Fibroblast of skin of right biceps (primary cell): ENCODE measurements at places on chromosomes 16 and 17.

DNA sequence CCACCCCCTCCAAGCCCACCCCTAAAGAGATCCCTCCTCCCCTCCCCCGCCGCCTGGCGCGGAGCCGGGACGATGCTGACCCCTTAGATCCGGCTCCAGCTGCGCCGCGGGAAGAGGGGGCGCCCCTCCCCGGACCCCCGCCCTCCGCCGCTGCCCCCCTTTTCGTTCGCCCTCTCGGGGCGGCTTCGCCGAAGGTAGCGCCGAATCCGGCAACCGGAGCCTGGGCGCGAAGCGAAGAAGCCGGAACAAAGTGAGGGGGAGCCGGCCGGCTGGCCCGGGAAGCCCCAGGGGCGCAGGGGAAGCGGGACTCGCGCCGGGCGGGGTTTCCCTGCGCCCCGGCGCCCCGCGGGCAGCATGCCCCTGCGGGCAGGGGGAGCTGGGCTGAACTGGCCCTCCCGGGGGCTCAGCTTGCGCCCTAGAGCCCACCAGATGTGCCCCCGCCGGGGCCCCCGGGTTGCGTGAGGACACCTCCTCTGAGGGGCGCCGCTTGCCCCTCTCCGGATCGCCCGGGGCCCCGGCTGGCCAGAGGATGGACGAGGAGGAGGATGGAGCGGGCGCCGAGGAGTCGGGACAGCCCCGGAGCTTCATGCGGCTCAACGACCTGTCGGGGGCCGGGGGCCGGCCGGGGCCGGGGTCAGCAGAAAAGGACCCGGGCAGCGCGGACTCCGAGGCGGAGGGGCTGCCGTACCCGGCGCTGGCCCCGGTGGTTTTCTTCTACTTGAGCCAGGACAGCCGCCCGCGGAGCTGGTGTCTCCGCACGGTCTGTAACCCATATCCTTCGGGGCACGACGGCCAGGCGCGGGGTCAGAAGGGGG is 623 bp downstream of the CACNA1G start:
- DNase-seq = no peak

DNA sequence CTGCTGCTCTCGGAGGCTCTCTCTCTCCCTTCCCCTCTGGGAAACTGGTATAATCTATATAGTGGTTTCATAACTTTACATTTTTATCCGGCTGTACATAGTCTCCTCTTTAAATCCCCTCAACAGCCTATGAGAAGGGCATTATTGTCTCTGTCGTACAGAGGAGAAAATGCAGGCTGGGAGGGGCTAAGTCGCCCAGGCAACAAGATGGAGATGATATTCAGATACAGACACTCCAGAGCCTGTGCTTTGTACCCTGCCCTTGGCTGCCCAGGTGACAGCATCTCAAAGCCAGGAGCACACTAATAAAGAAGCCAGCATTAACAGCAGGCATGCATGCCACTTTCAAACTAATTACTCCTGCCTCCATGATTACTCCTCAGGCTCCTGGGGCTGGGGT is 4.7 kb upstream of the EIF1 start:
- DNase-seq = no peak

DNA sequence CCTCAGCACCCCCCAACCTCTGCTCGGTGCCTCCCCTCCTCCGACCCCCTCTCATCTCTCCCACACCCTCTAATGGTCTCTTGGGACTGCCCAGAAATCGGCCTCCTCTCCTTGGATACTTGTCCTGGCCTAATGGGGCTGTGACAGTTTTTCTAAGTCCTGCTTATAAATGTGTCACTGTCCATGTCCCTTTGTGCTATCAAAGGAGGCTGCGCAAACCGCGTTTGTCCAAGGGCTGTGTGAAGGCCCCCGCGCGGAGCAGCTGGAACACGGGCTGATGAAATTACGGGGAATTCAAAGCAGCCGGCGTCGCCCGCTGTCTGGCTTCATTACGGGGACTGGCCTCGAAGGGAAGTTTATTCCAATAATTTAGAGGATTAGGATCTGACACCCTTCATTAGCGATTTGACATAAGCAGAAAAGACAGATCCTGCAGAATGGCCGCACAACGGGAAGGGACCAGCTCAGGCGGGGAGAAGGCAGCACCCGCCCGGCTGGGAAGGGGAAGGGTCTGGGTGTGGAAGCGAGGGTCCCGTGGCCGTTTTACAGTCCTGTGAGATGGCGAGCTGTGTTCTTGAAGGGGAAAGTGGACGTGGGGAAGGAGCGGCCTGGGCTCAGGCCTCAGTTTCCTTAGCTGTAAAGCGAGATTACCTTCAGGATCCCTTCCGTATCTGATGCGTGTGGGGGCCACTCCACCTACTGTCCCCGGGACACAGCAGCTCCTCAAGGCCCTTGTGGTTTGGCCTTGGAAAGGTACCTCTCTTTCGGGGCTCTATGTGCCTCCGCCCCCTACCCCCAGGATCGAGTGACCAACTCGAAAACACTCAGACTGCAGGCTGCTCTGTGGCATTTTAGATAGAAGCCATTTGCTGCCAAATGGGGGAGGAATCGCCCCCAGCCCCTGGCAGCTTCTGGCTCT is 1.6 kb upstream of the WFIKKN2 start:
- DNase-seq = no peak

DNA sequence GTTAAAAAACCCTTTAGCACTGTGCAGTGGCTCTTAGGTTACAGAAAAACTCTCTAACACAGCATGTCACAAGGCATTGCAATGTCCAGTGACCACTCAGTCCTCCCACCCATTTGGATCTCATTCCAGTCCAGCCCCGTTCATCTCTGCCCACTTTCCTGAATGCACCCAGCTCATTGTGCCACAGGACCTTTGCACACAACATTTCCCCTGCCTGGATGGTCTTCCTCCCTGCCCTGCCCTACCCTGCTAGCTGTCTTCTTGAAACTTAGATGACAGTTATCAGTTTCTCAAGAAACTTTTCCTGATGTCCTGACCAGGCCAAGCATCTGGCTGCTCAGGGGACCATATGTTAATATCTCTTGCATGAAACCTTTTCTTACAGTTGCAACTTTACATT is 67.2 kb downstream of the WWP2 start:
- no peak for DNase-seq
